ENCODE measurements at places on chromosomes 12 and 14.
A peak's percentile ranks its signal among the peaks of the same experiment; 100 is the strongest.

DNA sequence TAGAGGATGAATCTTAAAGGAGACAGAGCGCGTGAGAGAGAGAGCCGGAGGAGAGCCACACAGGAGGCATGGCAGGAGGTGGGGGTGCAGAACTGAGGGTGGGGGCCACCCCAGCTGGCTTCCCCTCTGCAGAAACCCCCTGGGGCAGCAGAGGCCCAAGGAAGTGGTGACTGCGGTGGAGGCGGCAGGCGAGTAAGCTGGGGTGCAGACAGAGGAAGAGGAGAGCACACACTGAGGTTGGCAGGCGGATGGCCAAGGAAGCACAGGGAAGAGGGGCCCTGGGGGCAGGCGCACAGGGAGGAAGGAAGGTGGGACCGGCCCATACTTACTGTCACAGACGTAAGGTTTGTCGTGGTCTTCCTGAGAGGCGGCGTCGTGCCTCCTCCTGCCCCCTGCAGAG, 179.8 kb downstream of the DPF3 start:
- DNase-seq, result no peak

GRCh38 chr12:47808050-47808449, 11.7 kb downstream of the HDAC7 start:
- DNase-seq, result peak; percentile 45

- DNase-seq, result peak; percentile 91
Observed at GRCh38 chr12:26369588-26369987, 174.2 kb downstream of the SSPN start.

DNA sequence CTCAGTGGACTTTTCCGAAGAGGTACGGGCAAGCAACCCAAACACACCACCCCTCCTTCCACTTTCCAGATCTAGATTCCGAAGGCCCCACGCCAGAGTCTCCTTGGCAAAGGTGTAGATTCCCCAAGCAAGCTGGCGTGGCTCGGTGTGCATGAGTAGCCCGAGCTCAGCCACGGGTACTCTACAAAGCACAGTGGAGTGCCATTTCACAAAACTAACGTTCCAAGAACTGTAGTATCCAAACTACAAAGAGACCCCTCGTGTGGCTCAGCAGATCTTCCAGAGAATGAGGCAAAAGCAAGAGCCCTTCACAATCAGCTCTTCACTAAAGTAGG, 72.1 kb downstream of the FOXN3 start:
- no peak for DNase-seq

GRCh38 chr14:56422703-56423213, 156.8 kb upstream of the TMEM260 start:
- DNase-seq, result peak; percentile 48

- DNase-seq, result no peak
Observed at GRCh38 chr12:24839268-24839791, 109.6 kb downstream of the BCAT1 start.

- no peak for DNase-seq
Observed at GRCh38 chr12:123171967-123172366, 21.1 kb upstream of the PITPNM2 start.

GRCh38 chr12:23472329-23472971, 477.0 kb downstream of the SOX5 start:
- no peak for DNase-seq

DNA sequence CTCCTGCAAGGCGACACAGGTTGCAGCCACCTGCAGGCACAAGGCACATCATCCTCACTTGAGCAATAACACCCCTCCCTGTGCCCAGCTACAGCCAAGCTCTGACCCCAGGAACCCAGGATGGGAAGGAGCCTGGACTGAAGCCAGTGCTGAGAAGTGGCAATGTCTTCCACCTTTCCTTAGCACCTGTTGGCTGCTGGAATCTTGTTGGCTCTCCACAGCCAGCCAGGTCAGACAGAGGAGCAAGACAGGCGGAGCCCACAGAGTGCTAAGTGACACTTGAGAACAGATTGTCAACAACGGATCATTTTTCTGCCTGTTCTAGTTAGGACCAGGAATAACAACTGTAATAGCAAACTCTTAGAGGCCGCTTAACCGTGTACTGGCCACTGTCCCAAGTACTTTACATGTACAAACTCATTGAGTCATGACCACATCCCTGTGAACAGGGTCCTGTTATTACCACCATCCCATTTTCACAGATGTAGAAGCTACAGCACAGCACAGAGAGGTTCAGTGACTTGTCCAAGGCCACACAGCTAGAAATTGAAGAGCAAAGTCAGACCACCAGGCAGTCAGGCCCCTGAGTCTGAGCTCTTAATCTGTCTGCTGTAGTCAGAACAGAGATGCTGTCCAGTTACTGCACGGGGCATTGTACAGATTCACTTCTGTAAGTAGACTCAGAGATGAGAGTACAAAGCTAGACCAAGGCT, 45.6 kb downstream of the RNFT2 start:
- no peak for DNase-seq

GRCh38 chr14:101224356-101225156, 321.0 kb upstream of the RTL1 start:
- DNase-seq, result no peak

DNA sequence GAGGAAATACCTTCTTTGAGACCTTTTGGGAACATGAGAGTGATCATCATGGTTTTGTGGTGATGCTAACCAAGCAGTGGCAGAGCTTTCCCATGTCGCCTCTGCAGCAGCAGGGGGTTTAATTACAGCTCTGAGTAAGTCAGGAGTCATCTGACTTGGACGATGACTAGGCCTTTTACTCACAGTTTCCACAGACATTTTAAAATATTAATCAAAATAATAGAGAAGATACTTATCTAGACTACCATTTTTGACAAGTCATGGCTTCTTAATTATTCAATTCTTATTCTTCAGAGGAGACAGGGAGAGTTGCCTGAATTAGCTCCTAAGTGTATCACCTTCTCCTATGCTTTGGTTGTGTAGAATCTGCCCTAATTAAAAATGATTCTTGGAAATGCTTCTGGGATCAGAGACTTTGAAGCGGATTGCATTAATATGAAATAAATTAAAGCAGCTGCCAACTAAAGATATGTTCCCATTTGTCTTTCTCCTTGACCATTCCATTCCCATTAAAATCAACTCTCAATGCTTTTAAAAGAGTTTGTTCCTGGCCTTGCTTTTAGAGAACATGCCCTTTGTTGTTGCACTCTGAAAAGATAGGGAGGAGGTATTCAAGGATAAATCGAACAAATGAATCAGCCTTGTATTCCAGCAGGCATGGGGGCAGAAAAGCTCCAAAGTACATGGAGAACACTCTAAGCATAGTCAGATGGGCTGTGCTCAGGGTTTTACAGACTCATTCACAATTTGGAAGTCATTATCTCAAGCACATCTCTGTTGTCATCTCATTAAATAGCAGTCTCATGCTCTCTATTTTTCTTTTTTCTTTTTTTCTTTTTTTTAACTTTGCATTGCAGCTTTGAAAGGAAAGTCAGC, 7.7 kb upstream of the IFNG-AS1 start:
- DNase-seq, result peak; percentile 88

GRCh38 chr12:52795694-52796428, at the start of gene KRT3:
KRT3 (minus strand) TSS chr12:52796117; CDS start chr12:52796042, 75 bp downstream.
- no peak for DNase-seq

- DNase-seq, result no peak
Observed at GRCh38 chr12:47751561-47751960, 7.1 kb downstream of the RAPGEF3 start.

DNA sequence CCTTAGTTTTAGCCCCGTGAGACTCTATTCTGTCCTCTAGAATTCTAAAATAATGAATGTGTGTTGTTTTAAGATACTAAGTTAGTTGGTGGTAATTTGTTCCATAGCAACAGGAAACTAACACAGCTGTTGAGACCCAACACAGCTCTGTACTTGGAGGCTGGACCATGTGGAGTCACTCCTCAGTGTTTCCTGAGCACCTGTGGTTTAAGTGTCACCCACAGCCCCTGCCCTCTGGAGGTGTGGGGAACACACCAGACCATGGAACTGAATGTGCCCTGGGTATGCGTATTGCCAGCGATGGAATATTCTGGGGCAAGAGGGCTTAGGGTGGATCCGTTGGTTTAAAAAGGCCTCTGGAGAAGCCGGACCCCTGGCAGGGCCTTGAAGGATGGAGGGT, 16.6 kb upstream of the GPR68 start:
- no peak for DNase-seq

DNA sequence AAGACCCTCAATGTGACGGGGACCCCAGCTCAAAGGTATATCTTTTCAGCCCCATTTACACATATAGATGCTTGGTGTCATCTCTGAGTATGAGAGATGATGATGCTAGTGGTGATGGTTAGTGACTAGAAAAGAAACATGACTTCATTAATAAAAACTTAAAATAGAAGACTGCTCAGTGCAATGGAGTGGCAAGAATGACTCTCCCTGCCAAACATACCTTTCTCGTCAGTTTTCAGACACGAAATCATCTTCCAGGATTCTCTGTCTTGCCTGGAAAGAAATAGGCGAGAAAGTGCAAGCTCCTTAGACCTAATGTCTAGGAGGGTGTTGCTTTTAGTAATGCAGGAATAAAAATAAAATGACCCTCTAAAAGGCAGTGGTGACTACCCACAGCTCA, 71.7 kb downstream of the TPH2 start:
- DNase-seq, result no peak

- peak; percentile 36 for DNase-seq
Observed at GRCh38 chr12:118103201-118103600, 610 bp downstream of the VSIG10 start.

DNA sequence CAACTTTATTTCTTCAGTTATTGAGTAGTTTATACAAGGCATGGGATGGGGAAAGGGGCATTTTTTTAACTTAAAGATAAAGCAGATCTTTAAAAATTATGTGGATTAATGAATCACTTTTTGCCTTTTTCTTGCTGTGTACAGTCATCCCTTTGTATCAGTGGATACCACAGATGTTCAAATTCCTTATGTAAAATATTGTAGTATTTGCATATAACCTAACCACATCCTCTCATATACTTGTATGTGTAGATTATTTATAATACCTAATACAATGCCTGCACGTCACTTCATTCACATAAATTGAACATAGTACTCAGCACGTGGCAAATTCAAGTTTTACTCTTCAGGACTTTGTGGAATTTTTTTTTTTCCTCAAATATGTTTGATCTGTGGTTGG, 66.5 kb upstream of the MON2 start:
- peak; percentile 43 for DNase-seq

- DNase-seq, result no peak
Observed at GRCh38 chr12:68198507-68199086, 27.0 kb downstream of the IL26 start.

DNA sequence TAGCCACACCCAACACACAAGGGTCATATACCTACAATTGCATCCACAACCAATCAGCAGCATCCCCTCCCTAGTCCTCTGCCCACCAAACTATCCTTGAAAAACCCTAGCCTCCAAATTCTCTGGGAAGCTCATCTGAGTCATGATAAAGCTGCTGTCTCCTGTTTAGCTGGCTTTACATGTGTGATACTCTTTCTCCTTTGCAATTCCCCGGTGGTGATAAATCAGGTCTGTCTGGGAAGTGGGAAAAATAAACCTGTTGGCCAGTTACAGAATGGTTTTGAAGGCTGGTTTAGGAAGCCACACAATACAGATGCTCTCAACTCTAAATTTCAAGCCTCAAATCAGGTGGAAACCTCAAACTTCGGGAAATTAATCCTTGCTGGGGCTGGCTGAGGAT, 41.9 kb downstream of the TMEM132D start:
- no peak for DNase-seq

- DNase-seq, result no peak
Observed at GRCh38 chr12:75813072-75813471, 218.5 kb downstream of the PHLDA1 start.

GRCh38 chr12:119678459-119678858, 10.5 kb downstream of the PRKAB1 start:
- DNase-seq, result no peak

GRCh38 chr12:4933411-4933810, 23.7 kb downstream of the KCNA1 start:
- DNase-seq, result no peak

GRCh38 chr14:22884076-22884737, 1.2 kb downstream of the REM2 start:
- DNase-seq, result no peak

GRCh38 chr12:19120795-19121194, 8.7 kb upstream of the PLEKHA5 start:
- peak; percentile 76 for DNase-seq

GRCh38 chr12:75507086-75507485, 4.3 kb downstream of the KRR1 start:
- no peak for DNase-seq

GRCh38 chr12:30719060-30719459, 23.4 kb upstream of the IPO8 start:
- DNase-seq, result peak; percentile 88

DNA sequence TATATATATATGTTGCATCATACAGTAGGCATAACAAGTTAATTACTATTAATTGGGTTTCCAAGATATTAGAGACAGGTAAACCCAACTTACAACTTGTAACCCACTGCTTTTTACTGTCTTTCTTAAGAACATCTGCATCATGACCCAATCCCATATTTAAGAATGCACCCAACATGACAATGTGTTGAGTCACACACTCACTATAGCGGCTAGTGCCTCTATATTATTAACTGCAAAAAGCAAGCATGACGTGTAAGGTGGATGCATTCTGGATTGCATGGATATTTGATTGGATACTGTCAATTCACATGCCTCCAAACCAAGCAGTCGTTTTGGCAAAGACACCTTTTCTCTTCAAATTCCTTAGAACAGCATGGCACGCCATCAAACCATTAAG, 68.2 kb downstream of the KSR2 start:
- peak; percentile 88 for DNase-seq

DNA sequence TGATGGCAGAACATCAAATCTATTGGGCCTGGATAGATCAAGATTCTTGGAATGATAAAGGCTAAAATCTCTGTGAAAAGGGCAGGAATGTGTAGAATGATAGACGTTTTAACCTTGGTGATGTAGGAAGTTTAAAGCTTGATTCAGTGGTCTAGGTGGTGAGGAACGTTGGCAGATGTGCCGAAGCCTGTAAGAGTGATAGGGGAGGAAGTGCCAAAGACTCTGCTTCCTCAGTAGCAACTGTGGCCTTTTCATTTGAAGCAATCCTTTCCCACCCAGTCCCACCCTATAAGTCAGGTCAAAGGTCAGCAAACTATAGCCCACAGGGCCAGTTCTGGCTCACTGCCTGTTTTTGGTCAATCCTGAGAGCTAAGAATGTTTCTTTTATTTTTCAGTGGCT, 62.2 kb downstream of the MBIP start:
- DNase-seq, result no peak
